ENCODE measurements at places on chromosomes 2 and 18.

DNA sequence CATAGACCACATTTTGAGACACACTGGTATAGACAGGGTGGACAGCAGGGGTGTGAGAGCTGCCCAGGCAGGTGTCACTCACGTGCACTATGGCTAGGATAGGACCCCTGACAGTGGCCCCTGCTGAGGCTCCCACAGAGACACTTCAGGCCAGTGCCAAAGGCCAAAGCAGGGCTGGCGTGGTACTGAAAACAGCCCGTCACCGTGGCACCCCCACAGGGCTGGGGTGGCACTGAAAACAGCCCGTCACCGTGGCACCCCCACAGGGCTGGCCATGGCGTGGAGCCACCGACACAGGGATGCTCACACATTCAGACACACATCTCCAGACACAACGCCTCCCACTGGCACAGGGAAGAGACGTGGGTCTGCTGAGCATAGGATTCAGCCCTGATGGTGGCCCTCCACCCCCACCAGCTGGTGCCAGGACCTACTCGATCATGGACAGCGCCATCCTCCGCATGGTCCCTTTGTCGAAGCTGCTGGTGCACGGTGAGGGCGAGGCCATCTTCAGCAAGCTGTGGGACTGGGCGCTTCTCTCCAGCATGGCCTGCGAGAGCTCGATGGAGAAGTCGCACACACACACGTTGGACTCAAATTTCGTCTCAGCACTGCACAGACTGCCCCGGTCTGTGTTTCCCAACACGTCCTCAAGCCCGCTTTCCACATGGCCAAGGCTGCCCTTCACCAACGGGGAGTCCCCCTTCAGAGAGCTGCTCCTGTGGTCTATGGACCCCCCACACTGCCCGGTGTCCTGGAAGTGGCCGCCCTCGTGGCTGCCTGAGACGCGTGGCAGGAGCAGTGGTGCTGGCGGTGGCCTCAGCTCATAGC, 34.1 kb downstream of the ANKMY1 start:
- no peak for DNase-seq

DNA sequence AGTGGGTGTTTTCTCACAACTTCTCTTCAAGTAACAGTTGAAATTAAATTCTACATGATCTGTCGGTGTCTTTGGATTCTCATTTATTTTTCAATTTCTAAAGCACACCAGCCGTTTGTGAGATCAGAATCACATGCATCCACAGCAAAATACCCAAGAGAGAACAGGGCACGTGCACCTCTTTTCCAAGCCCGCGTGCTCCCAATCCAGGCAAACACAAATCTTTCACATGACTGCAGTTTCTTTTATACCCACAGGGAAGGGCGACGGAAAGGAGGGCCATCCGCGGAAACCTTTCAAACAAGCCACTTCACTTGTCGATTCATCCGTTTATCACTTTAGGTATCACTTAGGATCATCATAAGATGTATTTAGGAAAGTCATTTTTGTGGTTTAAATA, 13.0 kb upstream of the DAPL1 start:
- no peak for DNase-seq

GRCh38 chr2:40096360-40096759, 317.3 kb upstream of the THUMPD2 start:
- DNase-seq: no peak

- no peak for DNase-seq
Measured at GRCh38 chr2:136111711-136112110, 6.2 kb downstream of the CXCR4 start.
